ENCODE measurements at places on chromosomes 3 and 15. TPM values are rescaled to one million over a fixed set of nuclear protein-coding genes. Genes with fewer than 3 reads are reported as not detected.

The CP gene
- 4.4 TPM for total RNA-seq

- H3K4me1 ChIP-seq = no peaks in the 10 kb centered on the region
- no peak overlapping the region for H3K27ac ChIP-seq
- DNase-seq = no peak
- no peaks in the 10 kb centered on the region for H3K36me3 ChIP-seq
- no peak overlapping the region for H3K4me3 ChIP-seq
Observed at GRCh38 chr3:40192628-40193027, 116.9 kb upstream of the EIF1B start.

The APOD gene
- 8.5 TPM for total RNA-seq

The TM4SF4 gene
- not detected for total RNA-seq

The CCR3 gene
- not detected for total RNA-seq

DNA sequence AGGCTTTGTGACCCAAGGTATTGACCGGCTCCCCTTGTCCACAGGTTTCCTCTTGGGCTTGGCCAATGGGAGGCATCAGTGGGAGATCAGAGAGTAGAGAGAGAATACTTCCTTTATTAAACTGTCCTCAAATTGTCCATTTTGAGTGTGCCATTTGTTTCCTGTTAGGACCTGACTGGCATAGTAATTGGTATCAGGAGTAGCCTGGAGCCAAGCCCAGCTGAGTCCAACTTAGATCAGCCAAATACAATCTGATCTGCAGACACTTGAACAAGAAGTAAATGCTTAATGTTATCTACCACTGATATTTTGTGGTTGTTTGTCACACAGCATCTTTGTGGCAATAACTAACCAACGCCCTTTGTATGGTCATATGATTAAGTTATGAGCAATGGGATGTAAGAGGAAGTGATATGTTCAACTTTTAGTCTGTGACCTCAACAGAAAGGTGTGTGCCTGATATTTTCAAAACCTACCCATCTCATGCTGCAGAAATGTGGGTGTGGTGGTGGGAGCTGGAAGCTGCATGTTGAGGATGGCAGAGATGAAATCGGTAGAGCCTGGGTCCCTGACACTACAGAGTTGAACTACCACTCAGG, 13.3 kb downstream of the MYD88 start:
- no peaks in the 10 kb centered on the region for H3K27me3 ChIP-seq
- no peaks in the 10 kb centered on the region for H3K4me1 ChIP-seq
- no peak for DNase-seq
- no peaks in the 10 kb centered on the region for H3K36me3 ChIP-seq
- H3K4me3 ChIP-seq = no peak overlapping the region

The CCDC39 gene
- total RNA-seq = 1.5 TPM

GRCh38 chr15:79897380-79897678, 515 bp upstream of the MTHFS start:
- no peaks in the 10 kb centered on the region for H3K4me1 ChIP-seq
- no peak for DNase-seq
- H3K27me3 ChIP-seq = no peaks in the 10 kb centered on the region
- peak overlapping the region; percentile 55 for H3K4me3 ChIP-seq

The GABRR3 gene
- not detected for total RNA-seq

The TIPIN gene
- 15.0 TPM for total RNA-seq

GRCh38 chr3:117998071-117998470, 1036.6 kb downstream of the IGSF11 start:
- no peaks in the 10 kb centered on the region for H3K36me3 ChIP-seq
- H3K27me3 ChIP-seq = no peaks in the 10 kb centered on the region
- no peak overlapping the region for H3K4me3 ChIP-seq
- no peak for DNase-seq
- no peak overlapping the region for H3K27ac ChIP-seq

DNA sequence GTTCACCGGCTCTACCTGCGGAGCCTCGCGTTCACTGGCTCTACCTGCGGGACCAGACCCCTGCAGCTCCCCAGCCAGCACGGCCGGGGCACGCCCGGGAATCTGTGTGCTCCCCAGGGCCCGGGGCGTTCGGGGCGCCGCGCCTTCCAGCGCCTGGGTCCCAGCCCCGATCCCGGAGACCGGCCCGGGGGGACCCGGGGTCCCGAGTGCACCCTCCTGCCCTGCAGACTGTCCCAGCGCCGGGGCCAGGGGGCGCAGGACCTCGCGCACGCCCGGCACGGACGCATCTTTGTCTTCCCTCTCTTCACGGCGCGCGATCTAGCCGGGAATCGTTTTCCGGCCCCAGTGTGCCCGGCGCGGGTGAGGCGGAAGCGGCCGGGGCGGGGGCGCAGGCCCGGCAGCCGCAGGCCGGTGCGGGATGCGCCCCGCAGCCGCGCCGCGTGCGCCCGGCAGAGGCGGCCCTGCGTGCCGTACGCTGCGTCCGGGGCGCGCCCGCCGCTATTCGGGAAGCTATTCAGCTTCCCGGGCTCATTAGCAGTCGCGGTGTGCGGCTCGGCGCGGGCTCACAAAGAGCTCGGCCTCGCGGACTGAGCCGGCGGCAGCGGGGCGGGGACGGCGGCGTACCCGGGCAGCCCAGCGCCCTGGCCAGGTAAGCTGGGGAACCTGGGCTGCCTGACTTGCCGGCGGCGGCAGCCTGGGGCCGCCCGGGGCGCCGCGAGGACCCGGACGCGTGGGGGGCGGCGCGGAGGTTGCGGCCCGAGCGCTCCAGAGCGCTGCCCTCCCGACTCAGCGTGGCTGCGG, at the start of gene APBA2:
Gene APBA2, plus strand, starts transcription at position 345 of the 801 bp plus-strand sequence. CDS start 167,911 bp downstream, outside the sequence.
- H3K36me3 ChIP-seq = no peaks in the 10 kb centered on the region
- H3K27ac ChIP-seq = no peak within 1 kb of the TSS

GRCh38 chr3:110620118-110620517, 451.5 kb upstream of the NECTIN3 start:
- no peaks in the 10 kb centered on the region for H3K27me3 ChIP-seq
- no peak overlapping the region for H3K4me3 ChIP-seq
- no peak for DNase-seq
- H3K36me3 ChIP-seq = no peaks in the 10 kb centered on the region

GRCh38 chr3:20015525-20015924, 3.5 kb upstream of the PP2D1 start:
- no peak overlapping the region for H3K4me3 ChIP-seq
- DNase-seq = no peak
- H3K36me3 ChIP-seq = no peaks in the 10 kb centered on the region
- H3K4me1 ChIP-seq = no peaks in the 10 kb centered on the region

- H3K4me1 ChIP-seq = no peaks in the 10 kb centered on the region
- H3K27ac ChIP-seq = no peak overlapping the region
- no peak for DNase-seq
- H3K4me3 ChIP-seq = no peak overlapping the region
Observed at GRCh38 chr3:148901987-148902791, 37.1 kb downstream of the CPA3 start.

DNA sequence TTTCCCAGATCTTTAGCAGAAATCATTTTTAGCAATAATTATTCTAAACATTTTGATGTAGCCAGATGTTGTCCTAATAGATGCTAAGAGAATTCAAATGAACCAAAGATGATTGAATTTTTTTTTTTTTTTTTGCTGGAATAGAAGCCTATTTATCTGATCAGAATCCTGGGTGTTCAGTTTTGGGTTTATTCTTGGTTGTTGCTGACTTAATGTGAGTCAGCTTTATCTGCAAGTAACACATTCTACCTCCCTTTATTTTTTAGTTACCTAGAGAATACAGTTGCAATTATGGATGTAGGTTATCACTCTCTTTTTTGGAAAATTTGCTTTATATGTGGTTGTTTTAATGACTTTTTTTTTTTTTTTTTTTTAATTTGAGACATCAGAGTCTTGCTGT, 6.4 kb downstream of the CEP97 start:
- no peak overlapping the region for H3K27ac ChIP-seq
- H3K36me3 ChIP-seq = no peaks in the 10 kb centered on the region
- no peak overlapping the region for H3K4me3 ChIP-seq
- H3K4me1 ChIP-seq = no peaks in the 10 kb centered on the region
- no peaks in the 10 kb centered on the region for H3K27me3 ChIP-seq

DNA sequence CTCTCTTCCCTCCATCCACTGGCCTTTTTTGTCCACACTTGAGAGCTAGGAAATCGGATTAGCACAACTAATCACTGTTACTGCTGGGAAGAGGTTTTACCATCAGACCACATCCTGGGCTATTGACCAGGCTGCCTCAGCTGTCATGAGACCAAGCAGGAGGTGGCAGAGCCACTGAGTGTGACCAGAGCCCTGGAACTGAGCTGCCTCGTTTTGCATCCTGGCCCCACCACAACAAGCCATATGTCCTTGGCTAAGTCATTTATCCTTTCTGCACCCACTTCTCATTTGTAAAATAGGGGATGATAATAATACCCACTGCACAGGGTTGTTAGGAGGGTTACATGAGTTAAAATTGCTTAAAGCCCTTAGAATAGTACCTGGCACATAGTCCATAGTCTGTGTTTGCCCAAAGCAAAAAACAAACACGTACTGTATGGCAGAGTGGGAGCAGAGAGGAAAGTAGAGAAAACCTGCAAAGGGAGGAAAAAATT, 34.1 kb downstream of the TMEM158 start:
- no peak overlapping the region for H3K4me3 ChIP-seq
- peaks cover 6% of the 10 kb centered on the region for H3K4me1 ChIP-seq
- no peaks in the 10 kb centered on the region for H3K36me3 ChIP-seq
- H3K27me3 ChIP-seq = no peaks in the 10 kb centered on the region
- no peak for DNase-seq

DNA sequence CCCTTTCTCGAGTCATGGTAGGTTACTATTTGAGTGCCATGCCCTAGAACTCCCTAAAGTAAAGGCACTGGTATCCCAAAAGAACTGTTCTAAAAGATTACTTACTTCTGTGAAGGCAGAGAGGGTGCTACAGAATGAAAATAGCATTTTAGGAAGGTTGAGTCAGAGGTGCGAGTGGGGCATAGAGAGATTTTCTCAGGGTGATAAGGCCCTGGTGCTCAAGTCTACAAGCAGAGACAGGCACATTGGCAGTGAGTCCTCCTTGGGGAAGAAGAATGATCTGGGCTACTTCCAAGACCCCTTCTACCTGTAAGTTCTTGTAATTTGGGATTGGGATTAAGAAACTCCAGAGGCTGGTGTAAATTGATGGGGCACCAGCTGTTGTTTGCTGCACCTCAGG, 96.7 kb downstream of the AKAP13 start:
- H3K4me1 ChIP-seq = no peaks in the 10 kb centered on the region
- H3K27me3 ChIP-seq = no peaks in the 10 kb centered on the region
- no peak overlapping the region for H3K4me3 ChIP-seq
- H3K27ac ChIP-seq = no peak overlapping the region

The LRRN1 gene
- total RNA-seq = 3.0 TPM

DNA sequence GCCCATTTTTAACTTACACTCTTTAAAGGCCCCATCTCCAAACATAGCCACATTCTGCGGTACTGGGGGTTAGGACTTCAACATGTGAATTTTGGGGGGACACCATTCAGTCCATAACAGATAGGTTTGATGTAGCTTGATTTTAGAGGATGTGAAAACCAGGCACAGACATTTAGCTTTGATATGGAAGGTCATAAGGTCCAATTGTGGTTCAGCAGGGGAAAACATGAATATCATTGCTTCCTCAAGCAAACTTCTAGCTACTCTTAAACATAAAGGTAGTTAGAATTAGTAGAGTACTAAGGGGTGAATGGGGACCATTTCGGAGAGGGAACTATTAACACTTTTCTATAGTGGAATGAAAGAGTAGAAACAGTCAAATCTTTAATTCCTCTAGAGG, 13.6 kb upstream of the NFKBIZ start:
- no peak for DNase-seq
- H3K27me3 ChIP-seq = no peaks in the 10 kb centered on the region
- H3K27ac ChIP-seq = peak overlapping the region; percentile 58
- no peaks in the 10 kb centered on the region for H3K36me3 ChIP-seq

- no peak overlapping the region for H3K27ac ChIP-seq
- no peaks in the 10 kb centered on the region for H3K27me3 ChIP-seq
- no peaks in the 10 kb centered on the region for H3K36me3 ChIP-seq
- H3K4me1 ChIP-seq = no peaks in the 10 kb centered on the region
Observed at GRCh38 chr3:14283813-14284438, 105.3 kb downstream of the LSM3 start.

GRCh38 chr3:194212161-194212844, 76.4 kb downstream of the HES1 start:
- H3K4me1 ChIP-seq = no peaks in the 10 kb centered on the region
- no peak overlapping the region for H3K27ac ChIP-seq
- H3K4me3 ChIP-seq = no peak overlapping the region
- H3K36me3 ChIP-seq = no peaks in the 10 kb centered on the region
- no peak for DNase-seq
